Caudate nucleus (tissue), 63 donors: ENCODE measurements at places on chromosomes 2 and 18.

GRCh38 chr2:14552818-14553217 lies 79.7 kb upstream of the LRATD1 start:
- no peak for DNase-seq

DNA sequence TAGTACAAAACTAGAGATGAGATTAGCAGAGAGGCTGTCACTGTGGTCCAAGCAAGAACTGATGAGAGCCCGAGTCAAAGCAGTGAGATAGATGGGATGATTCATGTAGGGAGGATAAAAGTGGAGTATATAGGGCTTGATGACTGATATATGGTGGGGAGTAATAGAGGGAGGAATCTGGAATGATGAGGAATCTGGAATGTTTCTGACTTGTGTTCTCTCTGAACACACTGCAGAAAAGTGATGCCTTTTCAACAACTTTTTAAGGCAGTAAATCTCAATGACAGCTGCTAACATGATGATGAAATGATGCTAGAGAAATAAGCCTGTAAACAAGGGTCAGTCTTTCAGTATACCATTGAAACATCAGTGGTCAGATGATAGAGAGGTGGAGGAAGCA lies 143.5 kb upstream of the SP5 start:
- no peak for DNase-seq

DNA sequence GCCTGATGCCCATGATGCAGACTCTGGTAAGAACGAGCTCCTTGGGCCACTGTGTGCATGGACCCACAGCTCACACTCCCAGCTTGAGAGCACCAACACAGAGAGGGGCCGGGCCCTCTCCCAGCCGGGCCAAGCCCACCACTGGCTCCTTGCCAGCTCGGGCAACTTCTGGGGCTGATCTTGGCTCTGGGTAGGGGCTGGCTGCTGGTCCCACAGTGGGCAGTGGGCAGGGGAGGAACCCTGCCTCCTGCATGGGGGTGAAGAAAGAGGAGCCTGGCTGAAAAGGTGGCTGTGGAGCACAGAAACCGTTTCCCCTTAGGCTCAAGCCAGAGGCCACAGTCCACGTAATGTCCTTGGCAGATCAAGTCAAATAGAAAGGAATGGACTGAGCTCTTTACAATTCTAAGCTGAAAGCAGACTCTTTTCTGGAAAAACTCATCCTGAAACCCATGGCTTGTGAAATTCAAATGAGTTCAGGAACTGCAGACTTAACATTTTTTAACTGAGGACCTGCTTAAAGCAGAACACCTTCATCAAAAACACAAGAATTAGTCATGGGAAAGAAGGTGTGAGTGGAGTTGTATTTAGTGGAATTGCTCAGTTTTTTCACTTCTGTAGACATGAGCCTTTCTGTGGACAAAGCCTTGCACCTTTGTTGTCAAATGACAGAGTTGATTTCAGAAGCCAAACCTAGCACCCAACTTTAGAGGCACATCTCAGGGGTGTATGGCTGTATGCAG lies 104.9 kb downstream of the STPG4 start:
- DNase-seq: no peak

- no peak for DNase-seq
These were observed 104.5 kb upstream of the TAF1B start for GRCh38 chr2:9738535-9739496.

GRCh38 chr2:125455110-125455509 lies 1200.8 kb upstream of the GYPC start:
- DNase-seq: no peak

DNA sequence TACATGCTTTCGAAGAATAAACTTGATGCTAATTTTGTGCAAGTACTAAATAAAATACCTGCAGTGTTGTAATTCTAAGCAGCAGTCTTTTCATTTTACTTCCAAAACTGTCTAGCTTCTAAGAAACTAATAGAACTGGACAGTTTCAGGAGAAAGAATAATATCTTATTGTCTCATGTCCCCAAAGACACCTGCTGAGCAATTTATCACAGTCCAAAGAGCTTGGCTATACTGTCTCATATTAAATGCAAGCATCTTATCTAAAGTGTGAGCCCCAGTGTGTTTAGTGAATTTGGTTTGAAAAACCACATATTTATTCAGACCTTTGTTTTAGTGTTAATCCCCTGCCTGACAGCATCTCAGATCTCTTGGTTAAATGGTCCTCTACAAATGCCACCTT lies 374.3 kb downstream of the TMX3 start:
- no peak for DNase-seq

GRCh38 chr2:174008720-174009119 lies 43.5 kb upstream of the SP3 start:
- DNase-seq: no peak

DNA sequence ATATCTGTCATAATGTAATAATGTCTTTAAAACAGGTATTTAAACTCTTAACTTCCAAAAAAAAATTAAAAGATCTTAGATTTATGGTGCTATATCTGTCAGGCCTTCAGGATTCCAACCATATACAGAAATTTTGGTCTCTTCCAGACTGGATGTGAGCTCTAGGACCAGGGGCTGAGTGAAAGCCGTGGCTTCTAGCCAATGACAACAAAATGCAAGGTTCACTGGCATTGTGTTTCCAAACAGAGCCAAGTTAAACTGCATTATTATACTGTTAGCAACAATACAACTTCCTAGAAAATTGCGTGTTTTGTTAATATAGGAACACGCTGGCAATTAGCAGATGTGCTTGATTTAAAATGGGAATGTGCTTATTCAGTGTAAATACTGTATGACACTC lies 809.8 kb upstream of the SOX11 start:
- DNase-seq: no peak

DNA sequence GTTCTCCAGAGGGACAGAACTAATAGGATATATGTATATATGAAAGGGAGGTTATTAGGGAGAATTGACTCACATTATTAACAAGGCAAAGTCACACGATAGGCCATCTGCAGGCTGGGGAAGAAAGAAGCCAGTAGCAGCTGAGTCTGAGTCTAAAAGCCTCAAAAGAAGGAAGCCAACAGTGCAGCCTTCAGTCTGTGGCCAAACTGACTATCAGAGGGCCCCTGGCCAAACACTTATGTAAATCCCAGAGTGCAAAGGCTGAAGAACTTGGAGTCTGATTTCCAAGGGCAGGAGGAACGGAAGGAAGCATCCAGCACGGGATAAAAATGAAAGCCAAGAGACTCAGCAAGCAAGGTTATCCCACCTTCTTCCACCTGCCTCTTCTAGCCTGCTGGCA lies 108.0 kb upstream of the LDLRAD4 start:
- DNase-seq: no peak

DNA sequence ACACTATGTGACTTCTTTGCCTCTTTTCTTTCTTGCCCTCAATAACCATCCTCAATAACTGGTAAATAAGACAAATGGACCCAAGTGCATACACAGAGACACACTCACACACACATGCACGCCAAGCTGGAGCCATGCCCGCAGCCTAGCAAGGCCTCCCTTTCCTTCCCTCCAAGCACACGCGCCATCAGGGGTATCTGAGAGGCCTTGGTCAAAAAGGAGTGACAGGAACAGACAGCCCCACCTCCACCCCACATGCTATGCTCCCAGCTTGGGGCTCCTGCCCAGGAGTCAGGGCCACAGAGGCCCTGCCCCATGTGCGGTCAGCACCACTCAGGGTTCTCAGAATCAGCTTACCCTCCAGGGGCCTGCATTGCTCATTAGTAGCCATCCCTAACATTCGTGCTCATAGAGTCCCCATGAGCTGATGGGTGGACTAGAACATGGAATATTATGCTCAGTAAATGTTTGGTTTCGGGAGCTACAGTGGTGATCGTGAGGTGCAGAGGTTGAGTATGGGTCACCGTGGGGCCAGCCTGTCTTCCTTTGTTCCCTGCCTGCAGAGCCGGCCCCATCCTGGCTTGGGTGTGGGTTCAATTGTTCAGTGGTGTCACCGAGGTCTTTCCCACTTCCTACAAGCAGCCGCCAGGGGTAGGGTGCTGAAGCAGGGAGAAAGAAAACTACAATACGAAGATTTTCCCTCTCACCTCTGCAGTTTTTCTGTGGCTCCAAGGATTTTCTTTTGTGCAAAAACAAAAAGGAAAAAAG lies 158.2 kb upstream of the RAB12 start:
- no peak for DNase-seq

GRCh38 chr2:6036211-6036610 lies 344.0 kb downstream of the SOX11 start:
- no peak for DNase-seq

GRCh38 chr2:172674034-172674967 lies 61.3 kb upstream of the RAPGEF4 start:
- no peak for DNase-seq

- DNase-seq: no peak
These were observed 518.0 kb downstream of the ZNF516 start for GRCh38 chr18:75977081-75977480.

- DNase-seq: no peak
These were observed 271.0 kb upstream of the GALNT5 start for GRCh38 chr2:156986339-156986988.

- no peak for DNase-seq
These were observed 33.8 kb downstream of the POU3F3 start for GRCh38 chr2:104887676-104888075.

- DNase-seq: no peak
These were observed 6.1 kb upstream of the GCA start for GRCh38 chr2:162337868-162338267.

- no peak for DNase-seq
These were observed 77.4 kb upstream of the NPAS2 start for GRCh38 chr2:100742277-100743254.

DNA sequence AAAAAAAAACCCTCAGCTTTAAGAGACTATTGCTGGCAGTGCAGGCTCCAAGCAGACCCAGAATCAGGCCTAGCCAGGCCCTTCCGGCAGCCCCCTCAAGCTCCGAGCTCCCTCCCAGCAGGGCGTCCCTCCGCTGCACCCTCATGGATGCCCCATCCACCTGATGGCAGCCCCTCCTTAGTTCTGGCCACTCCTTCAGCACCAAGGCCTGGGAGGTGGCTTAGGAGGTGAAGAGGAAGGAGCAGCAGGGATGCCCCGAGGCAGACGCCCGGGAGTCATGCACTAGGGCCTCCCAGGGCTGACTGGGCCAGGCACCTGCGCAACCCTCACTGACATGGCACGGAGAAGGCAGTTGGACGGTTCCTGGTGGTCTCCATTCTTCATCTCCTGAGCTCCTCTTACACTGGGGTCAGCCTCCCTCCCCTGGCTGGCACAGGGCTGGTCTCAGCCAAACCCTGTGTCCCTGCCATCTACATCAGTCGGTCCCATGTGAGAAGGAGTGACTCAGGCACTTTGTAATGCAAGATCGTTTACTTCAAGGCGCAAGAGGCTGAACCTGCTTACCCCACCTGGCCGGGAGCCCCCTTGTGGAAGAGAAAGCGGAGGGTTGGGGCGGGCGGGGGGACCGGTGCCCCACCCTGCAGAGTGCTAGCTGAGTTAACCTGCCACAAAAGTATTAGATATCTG lies 53.5 kb upstream of the ID2 start:
- no peak for DNase-seq

DNA sequence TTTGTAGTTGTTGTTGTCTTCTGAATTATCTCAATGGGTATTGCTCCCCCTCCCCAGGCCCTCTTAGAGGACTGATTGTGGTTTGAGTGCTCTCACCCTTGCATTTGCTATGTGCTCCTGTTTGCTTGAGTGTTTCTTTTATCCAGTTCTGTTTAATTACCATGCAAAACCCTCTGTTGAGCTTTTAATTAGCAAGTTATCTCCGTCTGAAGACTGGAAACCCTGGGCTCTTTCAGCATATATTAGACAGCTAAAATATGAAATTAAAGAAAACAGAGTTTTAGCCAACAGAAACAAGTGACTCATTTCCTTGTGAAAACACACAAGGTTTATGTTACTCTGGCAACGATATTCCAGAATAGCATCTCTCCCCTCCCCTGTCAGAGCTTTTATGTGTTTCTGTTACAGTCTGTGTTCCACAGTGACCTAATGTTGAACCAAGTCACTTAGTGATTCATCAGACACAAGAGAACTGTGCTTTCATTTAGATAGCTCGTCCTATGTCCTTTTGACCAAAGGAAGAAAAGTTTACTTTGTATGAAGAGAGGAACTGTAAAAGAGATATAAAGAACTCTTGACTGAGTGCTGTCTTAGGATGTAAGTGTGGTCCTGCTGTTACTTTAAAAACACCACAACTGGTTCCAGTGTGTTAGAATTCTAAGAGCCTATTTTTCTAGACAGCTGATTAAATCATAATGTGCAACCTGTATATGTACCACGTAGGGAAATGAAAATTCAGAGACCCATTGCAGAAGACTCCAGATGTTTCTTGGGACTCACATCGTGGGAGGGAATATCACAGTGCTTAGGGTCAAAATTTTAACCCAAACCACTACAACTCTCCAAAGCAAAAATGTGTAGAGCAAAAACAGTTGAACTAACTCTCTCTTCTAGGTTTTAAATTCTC lies 172.8 kb upstream of the RBMS1 start:
- no peak for DNase-seq

DNA sequence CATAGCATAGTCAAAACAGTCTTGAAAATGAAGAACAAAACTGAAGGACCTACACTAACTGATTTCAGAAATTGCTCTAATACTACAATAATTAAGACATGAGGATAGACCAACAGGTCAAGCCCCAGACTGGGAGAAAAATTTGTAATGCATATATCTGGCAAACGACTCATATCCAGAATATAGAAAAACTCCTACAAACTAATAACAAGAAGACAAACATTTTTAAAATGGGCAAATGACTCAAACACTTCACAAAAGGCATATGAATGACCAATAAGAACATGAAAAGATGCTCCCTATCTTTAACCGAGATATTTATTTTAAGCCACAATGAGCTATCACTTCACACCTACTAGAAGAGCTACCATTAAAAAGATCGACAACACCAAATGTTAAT lies 14.2 kb downstream of the TGFBRAP1 start:
- DNase-seq: no peak

GRCh38 chr2:138444411-138444810 lies 57.2 kb upstream of the SPOPL start:
- DNase-seq: no peak

- no peak for DNase-seq
These were observed 121.0 kb upstream of the MSTN start for GRCh38 chr2:190183539-190183938.

DNA sequence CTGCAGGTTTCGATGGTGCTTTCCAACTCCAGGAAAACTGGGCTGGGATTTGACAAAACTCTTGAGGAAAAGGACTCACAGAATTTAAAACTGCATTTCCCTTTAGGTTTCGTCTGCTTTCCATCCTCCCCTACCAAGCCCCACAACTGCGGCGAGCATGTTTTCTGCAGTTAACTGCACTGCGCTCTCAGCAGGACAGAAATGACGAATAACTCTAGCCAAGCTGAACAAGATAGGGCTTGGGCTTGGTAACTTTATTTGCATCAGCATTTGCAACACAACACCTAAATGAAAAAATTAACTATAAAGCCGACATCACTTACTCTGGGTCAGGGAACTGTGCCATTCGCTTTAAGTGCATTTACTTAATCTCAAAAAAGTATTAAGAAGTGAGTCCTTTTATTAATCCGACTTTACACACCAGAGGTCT lies 669 bp upstream of the PIKFYVE start:
- DNase-seq: peak; percentile 28
